ENCODE measurements at places on chromosomes 7 and 10.

GRCh38 chr7:47600199-47601118, 18.5 kb upstream of the TNS3 start:
- no peak for DNase-seq

DNA sequence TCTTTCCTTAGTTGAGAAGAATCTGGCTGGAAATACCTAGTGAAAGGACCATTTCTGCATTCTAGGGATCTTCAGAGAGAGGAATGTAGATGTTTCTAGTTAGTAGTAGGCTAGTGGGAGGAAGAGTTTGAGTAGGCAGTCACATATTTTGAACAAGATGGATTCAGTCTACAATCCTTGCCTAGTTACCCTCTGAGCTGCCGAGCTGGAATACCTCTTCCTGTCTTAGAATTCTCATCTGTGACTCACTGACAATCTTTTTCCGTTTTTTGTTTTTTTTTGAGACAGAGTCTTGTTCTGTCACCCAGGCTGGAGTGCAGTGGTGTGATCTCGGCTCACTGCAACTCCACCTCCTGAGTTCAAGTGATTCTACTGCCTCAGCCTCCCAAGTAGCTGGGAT, 30.7 kb upstream of the PLPP4 start:
- no peak for DNase-seq

- DNase-seq = no peak
Measured at GRCh38 chr10:126223512-126224067, 164.7 kb downstream of the ADAM12 start.

- no peak for DNase-seq
Measured at GRCh38 chr7:44849259-44849884, 1.5 kb upstream of the H2AZ2 start.

- no peak for DNase-seq
Measured at GRCh38 chr10:16184906-16185305, 251.9 kb upstream of the PTER start.

DNA sequence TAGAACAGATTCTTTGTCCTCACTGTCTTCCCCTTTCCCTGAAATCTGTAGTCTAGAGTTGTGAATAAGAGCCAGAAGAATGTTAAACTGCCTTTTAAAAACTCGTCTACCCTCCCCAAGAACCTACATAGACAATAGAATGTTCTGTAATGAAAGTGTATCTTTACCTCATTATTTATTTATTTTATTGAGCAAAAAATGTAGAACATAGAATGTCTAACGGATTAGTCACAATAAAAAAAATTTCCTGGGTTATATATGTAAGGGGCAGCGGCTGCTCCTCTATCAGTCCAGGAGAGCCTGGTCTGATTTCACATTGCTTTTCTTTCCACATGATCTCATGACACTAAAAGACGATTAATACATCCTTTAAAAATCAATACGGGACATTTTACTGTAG, 135.7 kb downstream of the SDK1 start:
- DNase-seq = no peak
